ENCODE measurements at places on chromosomes 13 and 19. TPM values are rescaled to one million over a fixed set of nuclear protein-coding genes. Genes with fewer than 3 reads are reported as not detected.

SHISA7 gene
- total RNA-seq: not detected

PSG11 gene
- total RNA-seq: not detected

- no peak for DNase-seq
Observed at GRCh38 chr19:23779645-23780044, 21.0 kb upstream of the ZNF681 start.

CEACAM3 gene
- 1.2 TPM for total RNA-seq

HCN2 gene
- total RNA-seq: 0.52 TPM

STX10 gene
- 65.4 TPM for total RNA-seq

DNA sequence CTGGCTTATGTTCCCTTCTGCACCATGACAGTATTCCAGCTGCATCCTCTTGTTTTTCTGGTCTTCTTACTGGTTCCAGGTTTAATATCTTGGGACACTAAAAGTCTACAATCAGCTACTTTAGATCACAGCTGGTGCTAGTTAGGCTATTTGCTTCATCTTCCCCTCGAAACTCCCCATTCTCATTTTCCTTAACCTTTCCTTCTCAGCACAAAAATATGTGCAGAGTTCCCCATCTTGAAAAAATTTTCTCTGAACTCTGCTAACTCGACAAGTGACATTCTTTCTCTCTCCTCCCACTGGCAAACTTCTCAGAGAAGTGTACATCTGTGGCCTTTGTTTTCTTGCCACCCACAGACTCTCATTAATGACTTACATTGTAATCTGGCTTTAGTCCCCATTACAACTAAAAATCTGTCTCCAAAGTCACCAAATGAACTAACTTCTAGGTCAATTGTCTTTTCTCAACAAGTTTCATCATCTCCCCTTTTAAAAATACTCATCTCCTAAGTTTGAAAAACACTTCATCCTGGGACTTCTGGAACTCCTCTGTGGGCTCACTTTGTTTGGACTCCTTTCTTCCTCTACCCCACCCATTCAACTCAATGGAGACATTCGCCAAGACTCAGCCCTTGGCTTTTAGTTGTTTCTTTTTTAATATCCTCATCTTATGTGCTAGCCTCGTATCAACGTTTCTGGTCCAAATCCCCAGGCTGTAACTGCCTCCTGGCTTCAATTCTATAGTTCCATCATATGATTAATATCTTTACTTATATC, 7.1 kb upstream of the KL start:
- no peak for DNase-seq

DNA sequence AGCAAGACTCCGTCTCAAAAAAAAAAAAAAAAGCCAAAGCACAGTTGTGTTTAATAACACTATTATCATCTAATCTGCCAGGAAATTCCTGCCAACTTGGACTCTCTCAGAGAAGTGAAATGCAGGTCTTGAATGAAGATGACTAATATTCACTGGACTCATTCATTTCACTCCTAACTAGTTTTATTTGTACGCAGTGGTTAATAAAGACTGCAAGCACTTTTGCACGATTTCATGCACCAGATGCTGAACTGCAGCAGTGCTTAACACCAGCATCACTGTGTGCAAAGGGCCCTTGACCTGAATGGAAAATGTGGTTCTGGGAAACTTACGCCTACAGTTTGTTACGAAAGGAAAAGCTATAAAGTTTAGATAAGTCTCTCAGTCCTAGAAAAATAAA, 63.3 kb downstream of the DHRS12 start:
- DNase-seq: no peak

DNA sequence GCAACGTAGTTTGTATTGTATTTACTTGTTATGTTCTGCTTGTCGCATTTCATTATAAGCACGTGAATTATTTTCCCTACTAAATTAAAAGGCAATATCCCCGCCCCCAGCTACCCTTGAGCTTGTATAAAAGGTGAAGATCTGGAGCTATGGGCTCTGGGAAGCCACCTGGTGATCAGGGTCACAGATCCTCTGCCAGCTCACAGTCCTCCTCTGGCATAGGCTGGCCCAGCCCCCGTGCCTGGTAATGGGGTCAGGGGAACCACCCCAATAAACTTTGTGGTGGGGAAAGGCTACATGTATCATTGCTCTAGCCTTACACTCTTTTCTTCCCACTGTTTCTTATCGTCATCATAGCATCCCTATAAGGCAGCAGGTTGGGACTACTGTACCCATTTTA, 190.2 kb upstream of the TSHZ3 start:
- DNase-seq: no peak

ZGLP1 gene
- 3.8 TPM for total RNA-seq

SYCN gene
- total RNA-seq: not detected

DNA sequence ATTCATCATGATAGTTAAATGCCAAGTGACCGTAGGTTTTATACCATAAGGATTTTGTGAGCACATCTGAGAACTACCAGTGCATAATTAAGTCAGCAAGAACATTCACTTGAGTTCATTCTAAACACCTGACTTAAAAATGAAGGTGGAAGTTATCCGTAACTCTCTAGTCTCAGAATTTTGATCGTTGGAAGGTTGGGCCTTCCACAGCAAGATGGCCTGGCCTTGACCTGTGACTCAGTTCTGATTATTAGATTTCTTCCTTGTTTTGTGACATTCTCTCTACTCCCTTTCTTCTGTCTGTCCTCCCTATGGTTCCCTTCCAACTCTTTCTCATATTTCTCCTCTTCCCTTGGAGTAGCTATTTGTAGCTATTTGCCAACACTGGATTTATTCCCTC, 20.0 kb upstream of the WDFY2 start:
- DNase-seq: no peak

CRX gene
- total RNA-seq: not detected

FAM216B gene
- not detected for total RNA-seq

- DNase-seq: no peak
Observed at GRCh38 chr19:41552558-41552957, 23.4 kb upstream of the CEACAM21 start.

DNA sequence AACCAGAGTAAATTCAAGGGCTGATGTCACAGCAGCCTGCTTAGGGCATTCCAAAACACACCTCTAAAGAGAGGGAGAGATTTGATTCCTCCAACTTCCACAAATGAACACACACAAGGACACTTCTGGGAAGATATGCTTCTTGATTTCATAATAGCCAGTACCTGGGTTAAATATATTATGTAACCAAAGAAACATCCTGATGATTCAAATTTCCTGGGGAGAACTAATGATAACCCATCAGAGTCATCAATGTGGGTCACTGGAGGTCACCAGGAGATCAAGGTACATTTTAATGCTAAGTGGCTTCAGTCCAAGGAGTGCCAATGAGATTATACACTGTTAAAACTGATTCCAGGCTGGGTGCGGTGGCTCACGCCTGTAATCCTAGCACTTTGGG, 54.0 kb upstream of the DOCK9 start:
- DNase-seq: no peak

GRCh38 chr19:18800636-18801035, 9.5 kb upstream of the COMP start:
- DNase-seq: no peak

DNA sequence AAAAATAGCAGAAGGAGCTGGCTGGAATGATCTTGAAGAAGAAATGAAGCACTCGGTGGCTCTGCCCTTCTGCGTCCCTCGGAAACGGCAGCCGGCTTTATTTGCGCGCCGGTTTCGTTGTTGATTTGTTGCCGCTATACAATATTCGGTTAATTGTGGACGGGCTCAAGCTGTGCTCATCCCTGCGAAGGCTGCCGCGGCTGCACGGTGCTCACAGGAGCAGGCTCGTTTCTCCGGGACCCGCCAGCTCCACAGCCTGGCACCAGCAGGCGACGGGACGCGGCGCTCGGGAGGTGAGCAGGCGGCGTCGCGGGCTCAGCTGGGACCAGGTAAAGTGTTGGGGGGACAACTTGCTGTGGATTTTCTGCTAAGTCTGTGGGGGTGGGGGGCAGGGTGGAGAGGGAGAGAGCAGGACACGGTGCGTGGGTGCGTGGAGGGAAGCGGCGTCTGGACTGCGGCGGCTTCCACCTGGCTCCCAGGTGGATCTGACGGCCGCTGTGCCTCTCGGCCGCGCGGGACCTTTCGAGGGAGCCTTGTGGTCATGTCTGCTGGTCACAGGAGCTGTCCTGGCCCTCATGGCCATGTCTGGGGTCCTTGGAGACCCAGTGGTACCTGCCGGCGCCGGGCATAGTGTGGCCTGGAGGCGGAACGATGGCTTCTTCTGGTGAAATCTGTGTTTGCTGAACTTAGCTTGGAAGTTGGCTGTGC, 90.9 kb downstream of the TEX29 start:
- DNase-seq: peak; percentile 48

CEACAM7 gene
- not detected for total RNA-seq

- no peak for DNase-seq
Observed at GRCh38 chr13:46380242-46380641, 6.8 kb downstream of the RUBCNL start.

GRCh38 chr13:22422712-22423111, 751.8 kb downstream of the FGF9 start:
- no peak for DNase-seq

- no peak for DNase-seq
Observed at GRCh38 chr19:21877976-21878375, 42.0 kb upstream of the ZNF43 start.

DNA sequence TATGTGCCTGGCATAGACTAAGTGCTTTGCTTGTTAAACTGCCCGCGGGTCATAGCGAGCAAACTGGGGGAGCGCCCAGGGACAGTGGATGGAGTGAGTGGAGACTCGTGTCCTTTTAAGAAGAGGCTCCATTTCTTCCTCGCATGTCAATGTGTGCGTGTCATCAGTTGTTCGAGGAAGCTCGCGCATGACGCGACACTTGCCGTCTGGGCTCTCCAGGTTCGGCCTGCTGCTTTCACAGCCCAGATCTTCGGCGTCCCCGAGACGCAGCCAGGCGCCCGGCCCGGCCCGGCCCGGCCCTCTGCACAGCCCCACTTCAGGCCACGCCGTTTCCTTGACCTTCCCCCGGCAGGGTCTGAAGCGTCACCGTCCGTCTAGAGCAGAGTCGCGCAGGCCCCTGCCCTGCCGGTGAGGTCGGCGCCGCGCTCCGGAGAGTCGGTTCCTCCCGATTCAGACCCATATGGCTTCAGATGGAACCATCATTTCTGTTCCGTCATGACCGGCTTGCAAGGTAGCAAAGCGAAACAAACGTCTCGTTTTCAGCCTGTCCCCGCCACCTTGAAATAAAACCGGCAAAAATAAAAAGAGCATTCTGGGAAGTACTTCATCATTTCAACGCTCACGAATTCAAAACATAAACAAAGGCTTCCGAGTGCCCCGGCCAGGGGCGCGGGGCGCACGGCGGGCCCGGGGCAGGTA, 599 bp upstream of the ARHGEF7 start:
- DNase-seq: peak; percentile 77

DNA sequence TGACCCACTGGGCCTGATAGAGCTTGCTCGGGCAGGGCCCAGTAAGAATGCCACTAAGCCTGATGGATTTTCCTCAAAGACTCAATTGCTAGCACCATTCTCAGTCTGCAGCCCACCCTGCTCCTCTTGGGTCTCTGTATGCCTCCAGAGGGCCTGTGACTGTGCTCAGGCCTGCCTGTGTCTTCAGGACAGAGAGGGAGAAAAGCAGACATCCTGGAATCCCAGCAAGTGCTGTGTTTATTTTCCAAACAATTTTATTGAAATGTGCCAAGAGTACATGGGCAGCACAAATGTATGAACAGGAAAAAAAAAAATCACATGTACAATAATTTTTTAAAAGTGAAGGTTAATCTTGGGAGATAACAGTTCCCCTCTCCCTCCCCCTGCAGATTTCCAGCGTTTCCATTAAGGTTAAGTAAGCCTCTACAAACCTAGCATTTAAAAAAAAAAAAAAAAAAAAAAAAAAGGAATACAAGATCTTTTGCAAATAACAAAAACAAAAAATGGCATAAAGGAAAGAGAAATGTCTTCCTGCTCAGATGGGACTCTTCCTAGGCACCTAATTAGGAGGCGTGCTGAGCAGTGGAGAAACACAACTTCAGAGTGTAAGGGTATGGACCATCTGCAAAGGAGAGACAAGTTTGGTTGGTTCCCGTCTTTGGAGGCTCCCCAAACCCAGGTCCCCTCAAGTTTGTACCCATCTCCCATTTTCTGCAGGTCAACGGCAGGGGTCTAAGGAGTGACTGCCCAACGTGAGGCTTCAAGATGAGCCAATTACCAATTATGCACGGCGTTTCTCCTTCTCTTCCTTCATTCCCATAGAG, 4.8 kb upstream of the ECH1 start:
- DNase-seq: no peak

MAST1 gene
- not detected for total RNA-seq

DNA sequence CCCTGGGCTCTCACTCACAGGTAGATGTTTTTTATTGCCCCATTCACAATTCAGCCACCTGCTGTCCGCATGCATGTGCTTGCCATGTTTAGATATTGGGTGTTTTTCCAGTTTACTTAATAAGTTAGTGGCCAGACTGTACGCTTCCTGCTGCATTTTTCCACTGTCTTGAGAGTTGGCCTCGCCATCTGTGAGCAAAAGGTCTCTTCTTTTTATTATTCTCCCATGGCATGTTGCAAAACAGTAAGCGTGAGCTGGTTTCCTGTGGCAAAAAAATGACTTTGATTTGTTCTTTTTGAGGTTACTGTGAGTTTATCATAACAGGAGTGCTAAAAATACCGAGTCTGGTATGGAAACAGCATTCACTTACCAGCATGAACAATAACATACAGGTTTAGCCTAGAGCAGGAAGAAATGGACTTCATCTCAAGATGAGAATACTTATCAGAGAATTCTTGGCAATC, 46.0 kb downstream of the SAE1 start:
- DNase-seq: no peak

DNA sequence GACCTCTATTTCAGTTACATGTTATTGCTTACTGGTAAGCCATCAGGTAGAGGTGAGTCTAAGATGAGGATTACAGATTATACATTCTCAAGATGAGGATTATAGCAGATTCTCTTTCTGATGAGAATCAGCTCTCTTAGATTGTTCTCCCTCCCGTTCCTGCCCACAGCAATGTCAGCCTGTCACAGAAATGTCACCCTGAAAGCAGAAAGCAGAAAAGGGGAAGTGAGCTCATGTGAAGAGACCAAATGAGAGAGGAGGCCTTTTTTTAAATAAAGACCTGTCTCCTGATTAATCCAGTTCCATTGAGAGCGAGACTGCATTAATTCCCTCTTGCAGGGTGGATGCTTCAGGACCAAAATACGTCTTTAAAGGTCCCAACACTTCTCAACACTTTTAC, 445.6 kb downstream of the KCTD12 start:
- DNase-seq: no peak

GPR180 gene
- 6.0 TPM for total RNA-seq

ONECUT3 gene
- total RNA-seq: not detected

- DNase-seq: peak; percentile 57
Observed at GRCh38 chr13:114108894-114109293, 23.5 kb downstream of the RASA3 start.

HOMER3 gene
- total RNA-seq: 29.3 TPM

DNA sequence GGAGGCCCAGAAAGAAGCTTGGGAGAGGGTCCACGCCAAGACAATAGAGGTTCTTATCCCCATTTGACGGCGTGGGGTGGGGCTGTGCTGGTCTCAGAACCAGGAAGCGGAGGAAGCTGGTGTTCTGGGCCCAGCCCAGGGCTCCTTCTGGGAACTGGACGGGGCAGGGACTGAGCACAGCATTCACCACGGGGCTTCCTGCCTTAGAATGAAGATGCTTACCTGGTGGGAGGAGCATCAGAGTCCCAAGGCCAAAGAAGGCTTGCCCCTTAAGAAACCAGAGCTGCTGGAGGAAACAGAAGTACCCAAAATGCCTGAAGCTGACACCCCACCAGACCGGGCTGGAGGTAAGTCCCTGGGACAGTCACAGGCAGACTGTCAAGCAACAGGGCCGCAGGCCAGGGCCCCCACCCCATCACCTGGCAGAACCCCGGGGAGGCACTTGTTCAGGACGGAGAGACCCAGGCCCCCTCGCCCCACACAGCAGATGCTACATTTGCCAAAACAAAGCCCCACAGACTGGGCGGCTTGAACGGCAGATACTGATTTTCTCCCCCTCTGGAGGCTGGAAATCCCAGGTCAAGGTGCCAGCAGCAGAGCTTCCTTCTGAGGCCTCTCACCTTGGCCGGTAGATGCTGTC, 17.8 kb upstream of the IGLON5 start:
- no peak for DNase-seq

All from upper lobe of right lung (tissue), 1 donor.